Peyer's patch (tissue), 4 donors: ENCODE measurements at places on chromosomes 13 and 19. TPM values are rescaled to one million over a fixed set of nuclear protein-coding genes. Genes with fewer than 3 reads are reported as not detected.

The CD209 gene
- 2.9 TPM for total RNA-seq

The PROZ gene
- not detected for total RNA-seq

The LGALS7B gene
- total RNA-seq = not detected

The OR4F17 gene
- not detected for total RNA-seq

The FFAR2 gene
- total RNA-seq = not detected

The CTXN1 gene
- not detected for total RNA-seq

The NXNL1 gene
- not detected for total RNA-seq

DNA sequence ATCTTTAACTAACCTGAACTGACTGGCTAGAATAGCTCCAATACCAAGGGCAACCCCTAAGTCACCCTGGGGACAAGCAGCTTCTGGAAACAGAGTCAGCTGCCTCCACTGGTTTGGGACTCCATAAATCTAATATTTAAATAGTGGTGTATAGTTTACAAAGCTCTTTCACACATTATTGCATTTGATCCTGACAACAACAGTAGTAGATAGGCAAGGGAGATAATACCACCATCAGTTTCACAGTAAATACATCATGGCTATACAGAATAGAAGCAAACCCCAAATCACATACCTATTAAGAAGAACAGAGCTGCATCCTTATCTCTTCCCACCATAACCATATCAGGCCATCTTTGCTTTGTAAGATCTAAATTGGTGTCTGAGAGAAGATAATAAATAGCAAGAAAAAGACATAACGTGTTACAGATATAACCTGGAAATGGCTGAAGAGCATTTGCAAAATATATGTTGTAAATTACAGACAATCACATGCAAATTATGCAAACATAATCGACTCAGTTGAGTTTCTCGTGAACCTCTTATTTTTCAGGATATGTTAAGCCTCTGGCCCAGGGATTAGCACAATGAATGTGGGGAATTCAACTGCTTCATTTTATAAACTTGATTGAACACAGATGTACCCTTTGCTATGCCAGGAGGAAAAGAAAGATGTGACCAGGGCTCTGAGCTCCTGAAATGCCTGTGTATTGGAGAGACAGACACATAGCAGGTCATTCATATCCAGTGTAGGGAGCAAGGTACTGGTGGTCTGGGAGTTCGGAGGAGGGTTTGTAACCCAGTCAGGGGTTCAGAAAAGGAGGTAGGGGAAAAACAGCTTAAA lies 142.5 kb downstream of the SLC7A1 start:
- DNase-seq = no peak

DNA sequence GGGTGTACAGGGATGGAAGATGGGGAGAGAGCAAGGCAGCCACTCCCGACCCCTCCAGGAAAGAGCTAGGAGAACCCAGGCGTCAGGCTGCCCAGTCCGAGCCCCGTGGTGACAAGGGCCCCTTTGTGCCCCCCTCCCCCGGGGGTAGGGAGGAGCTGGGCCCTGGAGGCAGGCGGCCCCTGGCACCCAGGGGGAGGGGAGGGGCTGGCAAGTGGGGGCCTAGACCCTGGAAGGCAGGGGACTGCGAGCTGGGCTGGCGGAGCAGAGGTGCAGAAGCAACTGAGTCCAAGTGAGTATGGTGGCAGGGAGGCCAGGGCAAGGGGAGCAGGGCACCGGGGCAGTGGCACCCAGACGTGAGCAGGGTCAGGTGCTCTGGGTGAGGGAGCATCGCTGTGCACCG lies at the start of gene MAG:
Gene MAG (plus strand): TSS at position 246 of the 400 bp plus-strand sequence. CDS start 3,248 bp downstream, outside the sequence.
- DNase-seq = no peak

DNA sequence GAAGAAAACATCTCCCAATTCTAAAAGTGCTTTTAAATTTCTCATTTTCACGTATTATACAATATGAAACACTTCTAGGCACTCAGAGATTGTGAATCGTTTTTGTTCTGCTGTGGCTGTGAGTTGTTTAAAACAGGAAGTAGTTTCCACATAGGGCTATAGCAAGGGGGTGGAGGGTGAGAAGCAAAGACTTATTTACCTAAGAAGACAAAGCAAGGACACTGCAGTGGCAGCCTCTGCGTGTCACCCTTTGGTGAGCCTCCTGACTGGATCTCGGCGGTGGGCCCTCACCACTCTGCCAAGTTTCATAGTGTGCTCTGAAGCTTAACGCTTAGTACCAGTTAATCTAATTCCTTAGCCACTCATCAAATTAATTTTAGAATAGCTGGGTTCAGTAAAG lies 56.8 kb downstream of the TNFSF13B start:
- DNase-seq = no peak

GRCh38 chr19:58338825-58339558 lies 12.2 kb downstream of the ZSCAN22 start:
- DNase-seq = no peak

DNA sequence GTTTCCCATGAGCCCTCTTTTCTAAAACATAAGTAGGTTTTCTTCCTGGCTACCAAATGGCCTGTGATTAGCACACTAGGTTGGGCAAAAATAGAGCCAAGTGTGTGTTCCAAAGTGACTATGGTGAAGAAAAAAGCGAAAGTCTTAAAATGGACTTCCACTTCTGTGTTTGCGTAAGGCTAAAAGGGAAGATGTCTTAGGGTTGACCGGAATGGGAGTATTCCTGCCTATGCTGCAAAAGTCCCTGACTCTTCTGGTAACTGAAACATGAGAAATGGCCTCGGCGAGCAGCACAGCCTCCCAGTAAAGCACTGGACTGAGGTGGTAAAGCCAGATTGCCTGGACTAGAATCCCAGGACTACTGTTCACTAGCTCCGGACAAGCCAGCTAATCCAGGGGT lies 2.4 kb upstream of the FPR1 start:
- DNase-seq = no peak

DNA sequence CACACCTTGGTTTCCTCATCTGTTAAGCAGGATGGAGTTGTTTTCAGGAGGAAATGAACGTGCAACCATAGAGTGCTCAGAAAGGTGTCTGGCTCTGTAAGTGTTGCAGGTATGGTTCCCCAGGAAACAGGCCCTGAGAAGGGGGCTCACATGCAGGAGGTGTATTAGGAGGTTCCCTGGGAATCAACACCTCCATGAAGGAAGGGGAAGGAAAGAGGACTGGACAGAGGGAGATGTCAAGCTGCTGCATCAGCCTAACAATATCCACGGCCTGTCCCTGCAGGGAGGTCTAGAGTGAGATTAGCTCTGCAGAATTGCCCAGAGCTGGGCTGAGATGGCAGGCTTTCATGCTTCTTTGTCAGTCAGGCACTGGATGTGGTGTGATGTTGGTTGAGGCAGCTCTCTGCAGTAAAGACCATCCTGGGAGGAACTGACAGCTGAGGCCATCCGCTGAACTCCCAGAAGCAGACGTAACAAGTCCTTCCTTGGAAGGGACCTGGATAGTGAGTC lies 373.3 kb downstream of the ZNF536 start:
- no peak for DNase-seq

- no peak for DNase-seq
These were observed 2.7 kb upstream of the ZNF345 start for GRCh38 chr19:36847968-36848367.

DNA sequence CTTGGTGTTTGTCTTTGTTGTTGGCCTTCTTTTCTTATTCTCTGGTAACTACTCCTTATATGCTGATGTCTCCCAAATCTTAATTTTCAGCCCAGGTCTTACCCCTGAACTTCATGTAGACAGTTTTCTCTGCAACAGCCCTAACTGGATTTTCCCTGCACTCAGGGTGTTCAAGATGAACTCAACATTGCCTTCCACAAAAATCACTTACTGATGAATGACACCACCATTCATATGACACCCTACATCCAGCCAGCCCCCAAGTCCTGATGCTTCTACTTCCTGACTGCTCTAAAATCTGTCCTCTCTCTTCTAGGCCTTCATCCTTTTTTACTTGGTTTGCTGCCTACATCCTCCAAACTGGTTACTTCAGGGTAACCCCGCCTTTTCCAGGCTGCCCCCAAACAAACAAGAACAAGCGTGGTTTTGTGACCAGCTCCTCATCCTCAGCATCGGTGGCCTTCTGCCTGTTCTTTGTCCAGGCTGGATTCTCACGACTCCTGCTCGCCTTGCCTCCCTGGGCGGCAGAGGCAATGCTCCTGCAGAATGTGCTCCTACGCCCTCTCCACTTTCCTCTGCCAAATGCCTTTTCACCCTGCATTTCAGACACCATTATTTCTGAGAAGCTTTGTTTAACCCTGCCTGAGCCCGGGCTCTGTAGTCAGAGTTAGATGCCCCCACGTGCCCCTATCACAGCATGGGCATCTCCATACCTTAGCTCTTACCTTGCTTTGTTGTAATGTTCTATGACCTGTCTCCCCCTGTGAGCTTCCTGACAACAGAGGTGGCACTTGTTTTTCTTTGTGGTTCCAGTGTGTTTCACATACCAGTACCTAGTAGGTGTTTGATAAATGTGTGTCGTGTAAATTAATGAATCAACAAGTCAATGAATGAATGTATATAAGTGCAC lies 61.8 kb downstream of the WDFY2 start:
- no peak for DNase-seq

DNA sequence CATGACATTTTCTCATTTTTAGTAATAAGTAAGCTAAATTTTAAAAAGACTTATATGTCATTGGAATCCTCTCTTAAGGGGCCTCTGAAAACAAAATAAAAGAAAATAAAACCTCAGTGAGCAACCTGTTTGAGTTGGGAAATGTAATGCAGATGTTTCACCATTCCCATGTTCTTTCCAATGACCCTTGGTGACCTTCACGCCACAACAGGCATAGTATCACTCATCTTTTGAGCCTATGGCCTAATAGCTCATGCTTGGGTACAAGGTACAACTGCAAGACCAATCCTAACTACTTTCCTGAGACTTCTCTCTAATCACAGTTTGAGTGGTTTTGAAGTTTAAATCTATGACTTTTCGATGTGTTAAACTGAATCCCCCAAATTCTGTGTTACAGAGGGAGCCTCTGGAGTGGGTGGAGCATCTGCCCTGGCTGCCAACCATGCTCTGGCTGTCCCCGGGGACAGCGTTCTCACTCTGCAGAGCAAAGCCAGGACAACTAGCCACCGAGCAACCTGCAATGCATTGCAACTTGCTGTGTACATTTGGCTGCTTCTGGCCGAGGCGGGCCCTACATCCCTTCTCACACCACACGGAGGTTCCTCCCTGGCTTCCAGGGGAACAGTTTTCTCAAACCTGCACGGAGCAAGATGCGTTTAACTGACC lies 307.9 kb upstream of the MAB21L1 start:
- DNase-seq = no peak

DNA sequence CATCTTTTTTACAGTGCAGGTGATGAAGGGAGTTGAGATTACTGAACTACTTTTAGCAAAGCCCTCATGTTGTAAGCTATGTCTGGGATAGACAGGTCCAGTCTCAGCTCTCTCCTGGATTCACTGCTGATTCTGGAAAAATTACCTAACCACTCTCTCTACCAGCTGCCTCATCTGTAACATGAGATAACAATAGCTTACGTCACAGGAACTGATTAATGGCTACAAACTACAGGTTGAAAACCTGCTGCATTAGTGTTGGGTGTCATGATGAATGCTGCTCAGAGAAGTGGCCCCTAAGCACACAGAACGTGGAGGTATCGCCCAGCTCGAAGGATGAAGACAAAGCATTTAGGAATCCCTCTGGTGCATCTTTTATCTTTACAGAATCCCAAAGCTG lies 277.8 kb downstream of the ABCC4 start:
- DNase-seq = no peak

GRCh38 chr13:113106711-113107351 lies 1.2 kb downstream of the F7 start:
- DNase-seq = no peak

GRCh38 chr13:89407357-89407756 lies 1736.2 kb downstream of the SLITRK5 start:
- no peak for DNase-seq

DNA sequence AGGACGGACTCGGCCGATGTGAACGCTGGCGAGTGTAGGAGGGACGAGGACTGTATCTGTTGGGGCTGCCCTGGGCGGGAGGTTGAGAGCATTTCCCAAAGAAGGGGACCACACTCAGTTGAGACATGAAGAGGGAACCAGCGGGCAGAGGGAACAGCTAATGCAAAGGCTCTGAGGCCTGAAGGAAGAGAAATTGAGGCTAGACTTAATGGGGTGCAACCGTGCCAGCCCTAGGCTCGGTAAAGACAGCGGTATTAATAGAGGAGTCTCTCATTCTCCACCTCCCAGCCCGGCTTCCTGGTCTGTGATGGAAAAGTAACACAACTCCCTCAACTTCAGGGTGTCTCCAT lies 1.1 kb downstream of the MPV17L2 start:
- DNase-seq = no peak

DNA sequence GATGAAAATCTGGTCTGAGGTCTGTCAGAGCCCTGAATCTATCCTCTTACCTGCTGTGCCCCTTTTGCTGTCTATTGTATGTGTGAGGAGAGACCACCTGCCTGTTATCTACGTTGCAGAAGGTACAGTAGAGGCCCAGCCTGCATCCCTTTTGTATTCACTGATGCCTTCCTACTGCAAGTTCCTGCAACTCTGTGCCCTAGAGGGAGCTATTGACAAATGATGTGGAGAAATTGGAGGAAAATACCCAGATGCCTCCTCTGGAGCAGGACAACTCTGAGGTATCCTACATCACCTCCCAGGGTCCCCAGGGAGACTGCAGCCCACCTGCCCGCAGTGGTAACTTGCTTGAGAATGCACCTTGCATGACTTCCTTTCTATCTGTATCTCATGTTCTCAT lies 33.7 kb downstream of the SIAH3 start:
- no peak for DNase-seq

DNA sequence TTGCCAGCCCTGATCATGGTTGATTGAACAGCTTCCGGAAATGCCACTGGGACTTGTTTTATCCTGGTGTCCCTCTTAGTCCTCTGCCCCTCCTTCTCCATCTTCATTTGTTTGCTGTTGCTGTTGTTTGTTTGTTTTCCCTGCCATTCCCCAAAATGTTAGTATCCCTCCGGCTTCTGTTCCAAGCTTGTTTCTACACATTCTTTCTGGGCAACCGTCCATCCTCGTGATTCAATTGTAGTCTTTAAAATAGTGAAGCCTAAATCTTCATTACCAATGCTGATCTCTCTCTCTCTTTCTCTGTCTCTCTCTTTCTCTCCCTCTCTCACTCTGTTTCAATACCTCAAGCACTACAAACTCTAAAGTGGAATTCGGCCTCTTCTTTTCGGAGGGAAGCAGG lies 649.3 kb upstream of the ARGLU1 start:
- DNase-seq = no peak
